Activated CD4-positive, alpha-beta T cell treated with anti-CD3 and anti-CD28 coated beads, Interleukin-2, amount 50 U/mL, for 48 hours (primary cell): ENCODE measurements at places on chromosomes 3 and 15.

DNA sequence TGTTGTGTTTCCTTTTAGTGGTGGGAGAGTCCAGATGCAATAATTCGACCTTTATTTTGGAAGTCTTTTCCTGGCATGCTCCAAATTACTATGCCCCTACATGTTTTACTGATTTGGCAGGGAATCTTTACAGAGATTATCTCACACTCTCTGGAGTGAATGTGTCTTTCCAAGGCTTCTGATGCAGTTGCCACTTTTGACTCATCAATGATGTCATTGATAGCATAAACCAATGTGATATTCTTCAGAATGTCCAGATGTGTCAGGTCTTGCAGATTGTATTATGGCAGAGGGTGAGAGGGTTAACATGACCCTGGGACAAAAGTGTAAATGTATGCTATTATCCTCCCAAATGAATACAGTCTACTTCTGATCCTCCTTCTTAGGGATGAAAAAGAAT lies 9.7 kb downstream of the RTP4 start:
- no peak for DNase-seq

GRCh38 chr15:59917504-59918157 lies 86.5 kb upstream of the FOXB1 start:
- peak; percentile 80 for DNase-seq

GRCh38 chr15:79538527-79538926 lies 106.4 kb downstream of the MINAR1 start:
- no peak for DNase-seq

GRCh38 chr3:112979244-112979832 lies 4.4 kb upstream of the CD200R1 start:
- DNase-seq, result no peak
